ENCODE measurements at places on chromosomes 13 and 19.

DNA sequence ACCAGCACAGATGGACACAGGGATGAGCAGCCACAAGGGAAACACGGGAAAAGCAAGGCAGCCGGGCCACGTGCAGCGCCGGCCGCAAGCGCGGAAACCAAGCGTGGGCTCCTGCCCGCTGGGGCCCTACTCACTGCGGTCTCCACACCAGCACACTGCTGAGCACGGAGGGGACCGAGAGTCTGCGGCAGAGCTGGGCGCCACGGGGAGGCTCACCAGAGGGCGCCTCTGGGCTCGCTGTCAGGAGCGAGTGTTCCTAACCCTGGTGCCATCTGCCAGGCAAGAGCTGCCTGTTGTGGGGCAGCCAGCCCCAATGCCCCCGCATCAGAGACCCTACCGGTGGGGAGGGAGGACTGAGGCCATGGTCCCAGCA lies 26.5 kb downstream of the MPND start:
- DNase-seq: peak; percentile 59

DNA sequence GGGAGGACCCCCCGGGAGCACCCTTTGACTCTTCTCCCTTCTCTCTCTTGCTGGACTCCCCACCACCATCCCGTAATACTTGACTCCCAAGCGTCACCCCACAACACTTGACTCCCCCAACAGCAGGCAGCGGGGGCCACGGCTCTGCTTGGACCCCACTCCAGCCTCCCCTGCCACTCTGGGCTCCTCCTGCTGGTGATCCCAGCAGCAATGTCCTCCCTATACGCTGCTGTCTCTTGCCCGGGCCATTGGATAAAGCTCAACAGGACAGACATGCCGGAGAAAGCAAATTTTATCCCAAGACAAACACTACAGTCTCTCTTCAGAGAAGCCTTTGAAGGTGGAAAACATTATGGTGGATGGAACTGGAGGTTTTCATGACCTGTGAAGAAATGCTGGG lies 20.4 kb upstream of the AMER2 start:
- no peak for DNase-seq

GRCh38 chr19:22628401-22628800 lies 5.7 kb upstream of the ZNF492 start:
- DNase-seq: no peak

DNA sequence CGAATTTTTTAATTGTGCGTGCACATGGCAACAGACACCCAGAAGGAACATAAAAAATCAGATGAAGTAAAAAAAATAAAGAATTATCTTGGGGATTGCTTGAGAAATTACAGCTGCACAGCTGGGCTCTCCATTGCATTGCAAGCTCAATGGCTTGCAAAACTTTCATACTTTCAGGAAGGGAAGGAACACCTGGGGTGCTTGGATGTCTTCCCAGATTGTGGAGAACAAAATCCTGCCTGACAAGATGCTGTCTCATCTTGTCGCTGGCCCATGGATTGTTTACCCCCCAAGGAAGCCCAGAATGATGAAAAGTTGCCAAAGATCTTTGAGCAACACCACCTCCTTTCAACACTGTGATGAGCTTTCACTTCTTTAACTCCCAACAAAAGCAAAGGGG lies 11.0 kb upstream of the CASP14 start:
- DNase-seq: no peak

- no peak for DNase-seq
Measured at GRCh38 chr13:27401210-27401609, 23.2 kb upstream of the GTF3A start.

GRCh38 chr19:16825312-16826052 lies 3.7 kb upstream of the SIN3B start:
- DNase-seq: no peak

DNA sequence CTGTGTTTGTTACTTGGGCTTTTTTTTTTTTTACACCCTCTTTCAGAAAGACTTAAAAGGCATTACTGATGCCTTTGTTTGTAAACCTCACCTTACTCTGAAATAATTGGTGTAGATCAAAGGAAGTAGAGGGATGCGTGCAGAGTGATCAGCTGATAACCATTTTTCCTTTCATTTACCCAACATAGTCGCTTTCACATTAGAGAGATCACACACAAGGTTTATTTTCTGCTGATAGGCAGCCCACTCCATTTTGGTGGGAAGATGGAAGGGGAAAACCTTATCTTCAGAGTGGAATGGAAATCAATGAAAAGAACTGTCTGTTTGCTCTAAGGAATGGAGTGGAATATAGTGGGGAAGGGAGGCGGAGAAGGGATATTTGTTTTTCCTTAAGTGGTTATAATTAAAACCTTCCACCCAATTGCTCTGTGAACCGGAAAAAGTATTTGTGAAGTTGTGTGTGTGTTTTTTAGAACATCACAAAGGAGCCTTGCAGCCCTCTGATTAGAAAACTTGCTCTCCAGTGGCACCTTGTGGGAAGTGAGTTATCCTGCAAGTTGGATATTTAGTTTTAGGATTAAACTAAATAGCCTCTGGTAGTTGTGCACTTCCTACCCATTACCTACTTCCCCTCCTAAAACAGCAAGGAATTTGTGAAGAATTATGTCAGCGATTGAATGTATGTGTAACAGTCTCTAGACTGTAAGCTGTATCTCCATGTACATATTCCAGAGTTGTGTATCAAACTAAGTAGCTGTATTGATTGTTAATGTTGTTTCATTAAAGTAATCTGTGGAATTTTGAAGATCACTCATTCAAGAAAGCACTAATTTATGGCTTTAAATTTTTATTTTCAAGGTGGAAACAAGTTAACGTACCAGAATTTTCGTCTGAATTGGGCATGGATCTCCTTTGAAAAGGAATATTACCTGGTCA lies 76.8 kb downstream of the FREM2 start:
- DNase-seq: no peak

DNA sequence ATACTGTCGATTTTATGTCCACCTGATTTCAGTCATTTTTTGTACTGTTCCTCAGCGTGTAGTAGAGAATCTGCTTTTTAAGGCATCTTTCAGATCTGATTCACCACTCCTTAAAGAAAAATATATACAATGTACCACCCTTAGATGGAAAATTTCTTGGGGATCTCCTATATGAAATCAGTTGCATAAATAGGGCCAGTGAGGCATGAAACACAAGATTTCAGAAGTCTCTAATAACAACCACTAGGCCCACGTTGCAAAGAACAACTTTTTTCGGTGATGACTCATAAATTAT lies 1.4 kb downstream of the USP12 start:
- no peak for DNase-seq

- DNase-seq: no peak
Measured at GRCh38 chr13:46799139-46799538, 2.2 kb upstream of the ESD start.

DNA sequence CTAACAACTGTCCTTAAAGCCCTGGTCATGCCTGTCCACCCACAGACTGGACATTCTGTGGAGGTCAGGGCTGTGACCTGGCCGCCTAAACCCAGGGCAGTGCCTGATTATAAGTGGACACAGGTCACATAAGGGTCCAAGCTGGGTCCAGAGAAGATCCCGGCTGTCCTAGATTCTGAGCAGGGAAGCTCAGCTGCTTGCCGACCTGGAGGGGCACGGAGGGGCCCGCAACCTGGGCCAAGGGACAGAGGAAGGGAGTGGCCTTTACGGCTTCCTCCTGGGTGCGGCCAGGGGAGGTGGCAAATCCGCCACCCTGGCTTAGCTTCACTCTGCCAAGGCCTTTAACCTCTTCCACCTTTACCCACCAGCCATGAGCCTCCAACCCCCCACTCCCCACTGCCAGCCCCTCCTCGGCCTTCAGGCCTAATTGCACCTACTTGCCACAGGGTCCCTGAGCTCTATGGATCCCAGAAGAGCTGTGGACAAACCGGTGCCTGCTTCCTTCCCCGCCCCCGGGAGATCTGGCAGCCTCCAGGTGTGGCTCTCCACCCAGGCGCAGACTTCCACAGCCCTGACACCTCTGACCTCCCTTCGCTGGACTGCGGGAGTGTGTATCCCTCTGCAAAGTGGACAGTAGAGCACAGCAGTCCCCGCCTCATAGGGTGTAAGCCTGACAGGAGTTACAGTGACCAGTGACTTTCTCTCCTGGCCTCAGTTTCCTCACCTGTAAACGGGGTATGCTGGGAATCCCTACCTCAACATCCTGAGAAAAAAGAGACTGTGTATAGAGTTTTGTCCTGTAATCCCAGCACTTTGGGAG lies 1.7 kb downstream of the CD320 start:
- no peak for DNase-seq

All from GM12892 (cell line).